Cortex of kidney (tissue), 1 donor: ENCODE measurements at places on chromosomes 7 and 10.

- DNase-seq = no peak
These were observed 16.2 kb downstream of the STX1A start for GRCh38 chr7:73703225-73703624.

- no peak for DNase-seq
These were observed 795.9 kb upstream of the IGFBP3 start for GRCh38 chr7:46716926-46717325.

- DNase-seq = no peak
These were observed 32.7 kb downstream of the CALML5 start for GRCh38 chr10:5466451-5467206.

DNA sequence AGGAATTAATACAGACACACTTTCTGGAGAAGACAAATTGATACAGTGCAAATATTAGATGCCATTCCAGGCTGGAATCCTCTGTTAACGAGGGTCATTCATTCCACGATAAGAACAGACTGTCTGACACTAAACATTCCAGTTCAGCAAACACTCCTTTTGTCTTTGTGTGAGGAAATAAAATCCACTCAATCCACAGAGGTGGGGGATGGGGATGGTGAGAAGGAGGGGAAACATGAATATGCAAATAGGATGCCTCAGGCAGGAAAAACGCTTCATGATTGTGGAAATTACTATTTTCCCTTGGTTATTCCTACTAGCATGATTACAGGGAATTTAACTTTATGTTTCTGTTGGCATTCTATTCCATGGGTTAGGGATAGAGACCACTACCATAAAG, 196.9 kb upstream of the CDCA7L start:
- DNase-seq = no peak

DNA sequence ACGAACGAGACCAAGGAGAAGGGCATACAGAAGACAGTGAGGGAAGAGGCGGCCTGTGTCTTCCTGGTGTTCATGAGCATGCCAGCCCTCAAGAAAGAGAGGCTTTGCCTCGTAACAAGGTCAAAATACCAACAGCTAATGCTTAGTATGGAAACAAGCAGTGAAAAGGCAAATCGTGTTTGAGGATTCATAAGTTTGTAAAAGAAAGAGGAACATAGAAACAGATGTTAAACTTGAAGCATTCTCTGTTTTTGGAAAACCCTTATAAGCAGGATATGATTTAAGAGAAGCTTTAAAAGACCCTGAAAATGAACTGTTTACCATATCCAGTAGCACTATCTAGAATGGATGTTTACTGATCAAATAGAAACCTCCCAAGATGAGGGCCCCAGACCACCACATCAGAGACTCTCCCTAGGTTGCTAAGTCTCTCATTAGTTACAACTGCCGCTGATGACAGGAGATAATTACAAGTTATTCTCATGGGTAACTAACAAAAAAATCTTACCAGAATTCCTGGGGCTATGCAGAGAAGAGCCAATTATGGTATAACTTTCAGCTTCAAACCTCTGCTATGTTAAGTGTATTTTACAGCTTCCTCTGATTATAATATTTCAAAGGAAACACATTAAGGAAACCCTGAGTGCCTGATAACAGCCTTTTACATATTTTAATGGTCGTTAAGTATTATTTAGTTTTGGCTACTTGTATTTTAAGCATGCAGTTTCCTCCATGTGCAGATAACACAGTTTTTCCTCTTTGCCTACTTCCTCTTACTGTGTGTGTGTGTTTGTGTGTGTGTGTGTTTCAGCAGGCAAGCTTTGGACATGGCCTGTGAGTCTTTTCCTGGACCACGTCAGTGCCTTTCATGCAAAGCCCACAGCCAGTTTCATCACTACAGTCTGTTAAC, 17.9 kb downstream of the JCAD start:
- no peak for DNase-seq

DNA sequence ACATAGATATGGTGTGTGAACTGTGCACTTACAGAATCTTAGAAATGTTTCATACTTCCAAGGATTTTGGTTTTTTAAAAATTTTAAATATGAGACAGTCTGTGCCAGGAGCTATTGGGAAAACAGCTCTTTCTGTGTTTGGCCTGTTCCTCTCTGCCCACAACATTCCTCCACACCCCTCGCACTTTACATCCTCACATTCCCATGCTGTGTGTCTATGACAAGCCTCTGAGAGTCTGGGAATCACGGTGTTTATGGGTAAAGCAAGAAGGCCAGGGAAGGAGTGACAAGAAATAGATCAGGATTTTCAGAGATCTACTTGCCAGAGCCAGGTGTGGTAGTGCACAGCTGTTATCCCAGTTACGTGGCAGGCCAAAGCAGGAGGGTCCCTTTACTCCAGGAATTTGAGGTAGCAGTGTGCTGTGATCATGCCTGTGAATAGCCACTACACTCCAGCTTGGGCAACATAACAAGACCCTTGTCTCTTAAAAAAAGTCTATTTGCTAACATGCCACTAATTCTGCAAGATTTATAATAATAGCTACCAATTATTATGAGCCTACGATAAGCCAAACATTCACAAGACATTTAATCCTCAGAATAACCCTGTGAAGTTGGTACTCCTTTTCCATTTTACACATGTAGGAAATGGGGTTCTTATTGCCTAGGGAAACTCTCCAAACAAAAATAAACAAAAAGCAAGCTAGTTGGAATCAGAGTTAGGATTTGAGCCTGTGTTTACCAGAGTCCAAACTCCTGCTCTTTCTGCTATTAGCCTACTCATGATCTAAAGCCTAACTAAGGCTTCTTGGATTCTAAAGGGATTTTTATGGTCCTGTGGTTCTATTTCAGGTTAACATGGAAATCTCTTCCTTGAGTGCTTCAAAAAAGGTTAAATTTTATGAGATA, 168.3 kb upstream of the SP8 start:
- DNase-seq = no peak

DNA sequence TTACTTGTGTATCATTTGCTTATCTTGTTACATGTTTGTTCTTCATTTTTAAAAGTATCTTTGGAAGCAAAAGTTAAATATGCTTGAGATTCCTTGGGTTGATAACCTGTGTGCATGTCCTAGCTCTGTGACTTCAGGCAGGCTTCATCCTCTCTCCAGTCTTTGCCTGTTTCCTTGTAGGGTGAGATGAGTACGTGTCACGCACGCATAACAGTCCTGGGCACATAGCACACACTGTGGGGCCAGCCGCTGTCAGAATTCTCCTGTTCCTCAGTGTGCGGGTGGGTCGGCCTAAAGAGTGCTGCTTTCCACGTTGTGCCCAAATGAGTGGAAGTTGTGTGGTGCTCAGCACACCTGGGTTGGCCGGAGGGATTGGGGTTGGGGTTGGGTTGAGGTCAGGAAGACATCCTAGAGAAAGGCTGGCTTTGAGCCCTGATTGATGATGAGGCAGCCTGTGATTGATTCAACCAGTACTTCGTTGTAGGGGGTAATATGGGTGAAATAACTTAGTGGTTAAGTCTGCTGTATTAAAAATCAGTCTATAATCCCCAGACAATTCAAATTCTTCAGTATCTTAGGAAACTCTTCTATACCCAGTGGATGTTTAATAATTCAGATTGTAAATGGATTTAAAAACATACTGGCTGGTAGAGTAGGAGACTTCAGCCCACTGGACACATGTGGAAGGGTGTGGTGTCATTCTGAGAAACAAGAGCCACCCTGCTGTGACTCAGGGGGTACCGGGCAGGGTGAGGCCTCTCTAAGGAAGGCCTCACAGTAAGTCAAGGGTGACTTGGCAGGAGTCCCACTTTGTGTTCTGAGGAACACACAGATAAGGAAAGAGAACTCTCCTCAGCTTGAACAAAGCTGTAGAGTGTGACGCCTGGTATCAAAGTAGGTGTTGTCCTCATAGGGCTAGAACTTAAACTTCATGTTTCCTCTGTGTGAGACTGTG, 54.8 kb downstream of the DAGLB start:
- DNase-seq = no peak

DNA sequence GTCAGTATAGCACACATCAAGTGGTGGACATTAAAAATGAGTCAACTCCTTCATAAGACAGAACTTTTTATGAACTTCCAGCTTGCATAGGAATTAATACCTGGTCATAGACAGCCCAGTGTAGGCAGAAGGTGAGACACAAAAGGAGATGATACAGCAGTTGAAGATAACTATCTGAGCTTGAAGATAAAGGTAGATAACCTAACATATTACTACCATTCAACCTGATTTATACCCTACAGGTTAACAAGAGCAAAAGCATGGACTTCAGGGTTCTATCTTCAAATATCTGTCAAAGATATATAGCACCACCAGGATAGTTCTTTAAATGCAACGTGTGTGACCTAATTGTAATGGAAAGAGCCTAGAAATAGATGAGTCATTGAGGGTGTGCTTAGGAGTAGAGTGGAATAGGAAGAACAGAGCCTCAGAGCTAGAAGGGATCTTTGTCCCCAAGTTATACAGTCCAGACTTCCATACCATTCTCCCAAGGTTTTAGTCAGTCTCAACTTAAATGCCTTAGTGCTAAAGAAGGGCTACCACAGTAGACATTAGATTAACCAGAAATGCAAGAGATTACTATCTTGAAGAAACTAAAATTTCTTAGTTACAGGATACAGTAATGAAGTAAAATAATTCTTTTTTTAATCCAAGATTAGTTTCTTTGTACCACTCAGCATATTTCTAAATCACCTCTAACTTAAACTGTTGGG, 9.2 kb downstream of the ZNF800 start:
- DNase-seq = no peak

DNA sequence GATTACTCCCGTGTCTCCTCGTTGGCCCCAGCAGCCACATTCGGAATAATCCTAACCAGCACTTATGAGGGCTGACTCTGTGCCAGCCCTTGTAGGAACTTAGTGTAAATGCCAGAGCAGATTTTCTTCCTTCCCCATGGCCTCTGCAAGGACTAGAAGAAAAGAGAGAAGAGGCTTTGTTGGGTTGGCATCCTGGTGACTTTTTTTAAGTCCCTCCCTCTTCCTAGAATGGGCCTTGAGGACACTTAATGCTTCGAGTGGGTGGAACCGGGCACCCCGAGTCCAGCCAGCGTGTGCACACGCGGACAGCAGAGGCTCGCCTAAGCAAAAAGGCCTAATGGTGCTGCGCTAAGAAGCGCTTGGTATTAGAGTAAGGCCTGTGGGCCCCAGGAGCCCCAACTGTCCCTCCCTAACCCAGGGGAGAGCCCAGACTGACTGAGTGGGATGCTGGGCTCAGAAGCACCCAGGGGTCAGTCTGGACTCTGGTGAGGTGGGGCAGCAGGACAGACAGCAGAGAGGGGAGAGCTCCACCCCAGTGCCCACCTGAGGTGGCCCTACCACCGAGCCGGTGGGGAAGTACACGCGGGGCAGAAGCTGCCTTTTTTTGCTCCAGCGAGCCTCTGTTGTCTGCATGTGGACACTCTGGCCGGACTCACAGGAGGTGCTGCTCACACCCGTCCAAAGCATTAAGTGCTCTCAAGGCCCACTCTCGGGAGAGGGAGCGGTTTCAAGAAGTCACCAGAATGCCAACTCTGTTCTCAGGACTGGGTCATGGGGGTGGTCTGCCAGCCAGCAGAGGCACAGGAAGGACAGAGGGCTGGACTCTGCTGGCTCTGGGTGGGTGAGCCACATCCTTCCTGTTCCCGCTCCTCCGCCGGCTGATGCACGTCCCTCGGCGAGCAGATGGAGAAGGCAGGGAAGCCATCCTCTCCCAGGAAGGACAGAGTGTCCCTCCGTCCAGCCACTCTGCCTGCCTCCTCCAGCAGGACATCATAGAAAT, 12.5 kb downstream of the ITPRIP start:
- no peak for DNase-seq

- no peak for DNase-seq
These were observed 10.1 kb downstream of the AVPI1 start for GRCh38 chr10:97676770-97677581.

- no peak for DNase-seq
These were observed 41.6 kb downstream of the BICC1 start for GRCh38 chr10:58554316-58554715.

GRCh38 chr7:3109311-3109915, 65.7 kb upstream of the CARD11 start:
- DNase-seq = no peak

DNA sequence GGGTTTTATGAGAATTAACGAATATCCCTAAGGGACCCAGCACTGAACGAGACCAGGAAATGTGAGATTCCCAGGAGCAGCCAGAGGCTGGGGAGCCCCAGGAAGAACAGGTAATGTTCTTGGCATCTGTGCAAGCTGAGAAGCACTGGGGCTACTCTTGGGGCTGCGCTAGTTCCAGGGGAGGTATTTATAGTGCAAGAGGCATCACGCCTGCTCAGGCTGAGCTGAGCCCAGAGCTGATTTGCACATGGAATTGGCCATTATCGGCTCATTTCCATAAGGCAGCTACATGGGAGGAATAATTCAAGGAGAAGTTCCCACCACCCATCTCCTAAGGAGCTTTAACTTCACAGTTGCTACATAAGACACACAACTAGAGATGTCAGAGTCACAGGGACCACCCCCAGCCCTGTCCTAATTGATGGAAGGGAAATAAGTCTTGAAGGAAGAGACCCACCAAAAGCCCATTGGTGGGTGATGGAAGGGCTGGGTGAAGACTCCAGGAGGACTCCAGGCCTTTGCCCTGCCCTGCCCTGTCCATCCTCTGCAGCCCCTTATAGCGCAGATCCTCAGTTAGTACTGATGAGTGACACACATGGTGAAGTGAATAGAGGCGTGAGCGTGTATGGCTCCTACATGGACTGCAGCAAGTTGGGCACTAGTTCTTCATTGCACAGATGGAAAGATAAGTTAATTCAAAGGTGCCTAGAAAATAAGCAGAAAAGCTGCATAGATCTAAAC, 178.9 kb downstream of the GRID1 start:
- DNase-seq = no peak

DNA sequence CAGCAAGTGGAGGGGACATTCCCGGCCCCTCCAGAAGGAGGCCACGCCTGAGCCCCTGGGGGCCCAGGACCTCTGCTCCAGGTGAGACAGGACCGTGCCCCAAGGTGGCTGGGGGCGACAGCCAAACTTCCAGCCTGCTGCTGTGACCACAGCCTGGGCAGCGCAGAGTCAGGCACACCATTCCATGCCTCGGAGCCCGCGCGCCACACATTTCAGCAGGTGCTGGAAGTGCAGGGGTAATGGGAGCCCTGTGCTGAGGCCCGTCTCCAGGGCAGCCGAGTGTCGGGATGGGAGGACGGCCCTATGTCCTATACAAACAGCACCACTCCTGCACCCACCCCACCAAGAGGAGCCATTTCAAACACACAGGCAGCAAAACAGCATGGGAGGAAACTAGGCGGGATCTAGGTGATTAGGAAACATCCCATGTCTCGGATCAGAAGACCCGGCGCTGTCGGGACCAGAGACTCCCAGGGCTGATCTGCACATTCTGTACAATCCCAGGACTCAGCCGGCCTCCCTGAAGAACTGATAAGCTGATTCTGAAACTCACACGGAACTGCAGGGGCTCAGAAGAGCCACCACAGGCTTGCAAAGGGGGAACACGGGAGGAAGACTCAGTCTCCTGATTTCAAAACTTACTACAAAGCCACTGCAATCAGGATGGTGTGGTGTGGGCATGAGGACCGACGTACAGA, 272.3 kb downstream of the ELFN1 start:
- no peak for DNase-seq

DNA sequence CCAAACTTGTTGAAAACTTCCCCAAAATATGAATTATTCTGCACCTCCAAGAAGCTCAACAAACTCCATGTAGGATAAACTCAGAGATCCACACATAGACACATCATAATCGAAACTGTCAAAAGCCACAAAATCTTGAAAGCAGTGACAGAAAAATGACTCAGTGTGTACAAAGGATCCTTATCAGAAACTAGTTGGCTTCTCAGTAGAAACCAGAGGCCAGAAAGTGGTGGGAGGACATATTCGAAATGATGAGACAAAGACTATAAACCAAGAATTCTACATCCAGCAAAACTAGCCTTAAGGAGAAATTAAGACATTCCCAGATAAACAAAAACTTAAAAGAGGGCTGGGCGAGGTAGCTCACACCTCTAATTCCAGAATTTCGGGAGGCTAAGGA, 38.5 kb downstream of the MCMBP start:
- DNase-seq = no peak
